Mesendoderm (in vitro differentiated cells): ENCODE measurements at places on chromosomes 12 and 14.

DNA sequence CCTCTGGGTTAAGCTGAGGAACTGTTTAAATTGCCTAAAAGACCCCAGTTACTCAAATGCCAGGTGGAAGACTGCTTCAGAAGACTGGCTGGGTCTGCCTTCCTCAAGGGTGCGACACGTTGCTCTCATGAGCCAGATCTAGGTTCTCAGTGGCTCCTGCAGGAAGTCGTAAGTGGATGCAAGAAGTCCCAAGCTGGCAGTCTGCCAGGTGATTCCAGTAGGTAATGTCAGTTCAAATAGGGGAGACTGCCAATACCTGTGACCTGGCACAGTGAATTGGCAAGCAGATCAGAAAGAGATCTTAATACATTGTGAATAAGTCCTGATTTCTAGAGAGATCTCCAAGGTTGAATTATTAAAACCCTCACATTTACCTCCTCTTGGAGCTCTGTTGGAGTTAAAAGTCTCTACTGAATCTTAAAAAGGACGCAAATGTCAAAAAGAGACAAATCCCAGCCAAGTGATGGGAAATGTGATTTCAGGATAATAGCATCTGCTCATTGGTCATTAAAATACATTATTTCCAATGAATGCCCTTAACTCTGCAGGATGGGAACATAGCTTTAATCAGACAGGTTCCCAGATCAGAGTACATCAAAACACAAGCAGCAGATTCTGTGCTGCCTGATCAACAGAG, 98.8 kb upstream of the FRMD6 start:
- no peak overlapping the region for H3K27ac ChIP-seq
- H3K36me3 ChIP-seq: no peaks in the 10 kb centered on the region
- DNase-seq: no peak
- H3K4me3 ChIP-seq: no peak overlapping the region
- H3K4me1 ChIP-seq: no peaks in the 10 kb centered on the region

DNA sequence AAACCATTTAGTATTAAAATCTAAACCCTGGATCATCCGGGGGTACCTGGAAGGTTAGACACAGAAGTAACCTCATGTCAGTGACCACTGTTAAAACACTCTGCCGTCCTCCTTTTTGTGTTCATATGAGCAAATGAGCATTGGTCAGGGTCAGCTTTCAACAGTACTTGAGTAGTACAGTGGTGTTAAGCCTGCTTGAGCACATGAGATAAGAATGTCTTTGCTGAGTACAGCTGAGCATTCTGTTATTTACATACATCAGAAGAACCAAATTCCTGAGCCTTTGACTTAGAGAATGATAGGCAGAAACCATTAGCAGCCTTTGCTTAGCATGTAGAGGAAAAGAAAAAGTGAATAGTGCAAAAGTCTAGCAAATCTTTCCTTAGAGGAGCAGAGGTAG, 38.6 kb upstream of the LRTM2 start:
- H3K27me3 ChIP-seq: no peaks in the 10 kb centered on the region
- peak; percentile 81 for DNase-seq
- peaks cover 6% of the 10 kb centered on the region for H3K4me1 ChIP-seq
- no peak overlapping the region for H3K27ac ChIP-seq

DNA sequence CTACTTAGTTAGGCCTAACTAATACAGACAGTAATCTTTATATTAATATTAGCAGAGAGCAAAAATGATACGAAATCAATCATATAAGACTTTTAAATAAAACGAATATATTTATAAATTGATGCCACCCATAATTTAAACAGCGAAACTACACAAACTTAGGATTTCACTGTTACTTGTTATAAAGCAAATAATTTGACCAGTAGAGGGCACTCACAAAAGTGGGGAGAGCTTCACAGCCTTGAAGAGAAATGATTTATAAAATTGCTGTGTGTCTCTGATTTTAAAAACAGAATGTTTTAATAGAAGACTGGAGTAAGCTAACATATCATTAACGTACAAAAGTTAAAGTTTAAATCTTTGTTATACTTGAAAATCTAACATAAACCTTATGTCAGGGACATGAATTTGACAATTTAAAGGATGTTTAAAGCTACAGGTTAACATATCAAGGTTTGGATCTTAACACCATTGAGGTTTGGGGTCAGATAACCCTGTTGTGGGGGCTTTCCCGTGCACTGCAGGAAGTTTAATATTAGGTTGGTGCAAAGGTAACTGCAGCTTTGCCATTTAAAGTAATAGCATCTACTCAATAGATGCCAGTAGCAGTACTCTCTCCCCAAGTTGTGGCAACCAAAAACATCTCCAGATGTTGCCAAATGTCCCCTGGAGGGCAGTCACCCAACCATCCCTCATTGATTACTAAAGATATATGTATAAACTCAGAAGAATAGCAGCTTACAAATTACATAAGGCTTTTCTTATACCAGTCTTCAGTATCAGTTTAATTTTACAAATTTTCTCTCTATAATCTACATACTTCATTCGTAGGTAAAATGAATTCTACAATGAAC, 9.3 kb downstream of the KRAS start:
- no peak overlapping the region for H3K27ac ChIP-seq
- H3K4me1 ChIP-seq: no peaks in the 10 kb centered on the region
- H3K36me3 ChIP-seq: no peaks in the 10 kb centered on the region
- no peak overlapping the region for H3K4me3 ChIP-seq

GRCh38 chr14:72975770-72976169, 49.5 kb downstream of the DCAF4 start:
- no peaks in the 10 kb centered on the region for H3K4me1 ChIP-seq
- peaks cover 2% of the 10 kb centered on the region for H3K36me3 ChIP-seq
- no peaks in the 10 kb centered on the region for H3K27me3 ChIP-seq
- peak; percentile 22 for DNase-seq
- H3K27ac ChIP-seq: no peak overlapping the region

DNA sequence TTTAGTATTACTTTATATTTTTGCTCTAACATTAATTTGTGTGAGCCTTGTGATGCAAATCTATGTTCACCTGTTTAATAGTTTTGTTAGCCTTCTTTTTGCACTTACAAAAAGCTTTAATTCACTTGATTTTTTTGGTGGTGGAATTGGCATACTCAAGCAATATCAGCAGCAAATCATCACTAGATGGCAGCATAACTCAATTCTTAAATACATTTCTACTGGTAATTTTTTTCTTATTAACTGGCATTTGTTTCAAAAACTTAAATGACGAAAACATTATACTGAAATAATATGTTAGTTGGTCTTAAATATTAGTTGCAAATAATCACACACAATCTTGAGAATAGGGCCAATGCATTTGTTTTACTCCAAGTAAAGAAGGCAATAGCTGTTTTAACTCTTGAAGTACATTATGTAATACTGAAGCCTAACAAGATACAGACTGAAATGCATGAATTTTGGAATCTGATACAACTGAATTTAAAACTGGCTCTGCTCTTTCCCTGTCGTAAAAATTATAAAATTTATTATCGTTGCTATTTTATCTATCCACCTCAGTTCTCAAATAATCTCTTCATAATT, 151.5 kb downstream of the ATXN7L3B start:
- H3K27me3 ChIP-seq: no peaks in the 10 kb centered on the region
- peak; percentile 43 for DNase-seq
- H3K4me1 ChIP-seq: no peaks in the 10 kb centered on the region
- H3K36me3 ChIP-seq: no peaks in the 10 kb centered on the region
- no peak overlapping the region for H3K27ac ChIP-seq

DNA sequence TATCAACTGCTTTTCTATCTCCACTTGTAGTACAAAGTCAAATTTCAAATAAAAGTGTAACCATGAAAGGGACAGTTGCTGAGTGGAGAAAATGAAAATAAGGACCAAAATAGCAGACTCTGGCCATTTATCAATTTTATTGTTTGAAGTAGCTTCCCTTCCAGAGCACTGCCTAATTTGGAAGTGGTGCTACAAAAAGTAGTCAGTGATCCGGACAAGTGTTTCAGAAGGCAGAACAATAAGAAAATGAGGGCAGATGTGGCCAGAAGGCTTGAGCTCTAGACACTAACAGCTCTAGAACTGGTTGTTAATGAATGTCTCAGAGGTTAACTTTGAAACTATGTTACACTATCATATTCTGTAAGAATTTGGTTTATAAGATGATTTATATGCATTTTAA, 48.9 kb downstream of the ABCC9 start:
- no peaks in the 10 kb centered on the region for H3K27me3 ChIP-seq
- H3K4me3 ChIP-seq: no peak overlapping the region
- no peaks in the 10 kb centered on the region for H3K4me1 ChIP-seq
- H3K36me3 ChIP-seq: no peaks in the 10 kb centered on the region
- DNase-seq: no peak
- H3K27ac ChIP-seq: no peak overlapping the region

- no peaks in the 10 kb centered on the region for H3K36me3 ChIP-seq
- DNase-seq: no peak
- H3K4me3 ChIP-seq: no peak overlapping the region
- no peak overlapping the region for H3K27ac ChIP-seq
- H3K27me3 ChIP-seq: no peaks in the 10 kb centered on the region
These were observed 83.3 kb downstream of the CCER1 start for GRCh38 chr12:90871726-90872096.

GRCh38 chr12:5489760-5490406, 58.0 kb downstream of the NTF3 start:
- no peaks in the 10 kb centered on the region for H3K36me3 ChIP-seq
- no peak overlapping the region for H3K4me3 ChIP-seq
- H3K27ac ChIP-seq: no peak overlapping the region
- H3K27me3 ChIP-seq: no peaks in the 10 kb centered on the region
- H3K4me1 ChIP-seq: no peaks in the 10 kb centered on the region

- no peaks in the 10 kb centered on the region for H3K27me3 ChIP-seq
- H3K36me3 ChIP-seq: no peaks in the 10 kb centered on the region
- H3K4me3 ChIP-seq: no peak overlapping the region
- peak; percentile 13 for DNase-seq
- H3K27ac ChIP-seq: no peak overlapping the region
These were observed 152.0 kb upstream of the AVPR1A start for GRCh38 chr12:63302941-63303536.

DNA sequence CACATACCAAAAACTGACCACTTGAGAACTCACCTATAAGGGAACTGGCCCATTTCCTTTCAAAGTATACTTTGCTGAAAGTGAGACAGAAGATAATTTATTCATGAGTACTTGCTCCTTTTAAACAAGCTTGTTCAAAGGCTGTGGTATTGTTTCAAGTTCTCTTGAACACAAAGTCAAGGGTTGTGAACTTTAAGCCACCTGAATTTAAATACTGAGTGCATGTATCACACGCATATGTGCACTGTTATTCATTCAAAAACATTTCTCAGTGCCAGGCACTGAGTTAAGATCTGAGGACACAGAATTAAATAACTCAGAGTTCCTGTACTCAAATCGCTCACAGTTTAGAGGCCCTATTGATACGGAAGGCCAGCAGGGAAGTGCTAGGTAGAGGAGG, 19.1 kb upstream of the LDHB start:
- H3K27ac ChIP-seq: no peak overlapping the region
- no peaks in the 10 kb centered on the region for H3K27me3 ChIP-seq
- H3K36me3 ChIP-seq: no peaks in the 10 kb centered on the region
- H3K4me3 ChIP-seq: no peak overlapping the region
- no peaks in the 10 kb centered on the region for H3K4me1 ChIP-seq
- no peak for DNase-seq

GRCh38 chr12:28963554-28963953, 185.5 kb upstream of the FAR2 start:
- no peaks in the 10 kb centered on the region for H3K36me3 ChIP-seq
- H3K27ac ChIP-seq: no peak overlapping the region
- H3K4me1 ChIP-seq: no peaks in the 10 kb centered on the region
- no peak overlapping the region for H3K4me3 ChIP-seq
- no peaks in the 10 kb centered on the region for H3K27me3 ChIP-seq
